Central memory CD4-positive, alpha-beta T cell (primary cell): ENCODE measurements at places on chromosomes 4 and X.
A peak's percentile ranks its signal among the peaks of the same experiment; 100 is the strongest.

DNA sequence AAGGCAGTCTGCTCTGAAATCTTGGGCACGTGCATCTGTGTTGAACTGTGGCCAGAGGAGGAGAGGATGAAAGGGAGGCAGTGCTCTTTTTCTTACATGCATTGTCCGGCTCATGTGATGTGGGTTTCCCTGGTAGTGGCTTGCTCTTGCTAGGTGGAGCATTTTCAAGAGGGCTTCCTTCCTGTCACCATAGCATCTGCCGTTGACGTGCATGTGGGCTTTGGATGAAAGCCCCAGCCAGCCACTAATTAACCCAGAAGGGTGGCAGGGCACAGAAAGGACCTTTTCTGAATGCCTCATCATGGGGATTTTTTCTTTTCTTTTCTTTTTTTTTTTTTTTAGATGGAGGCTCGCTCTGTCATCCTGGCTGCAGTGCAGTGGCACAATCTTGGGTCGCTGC is 121.3 kb downstream of the GPR143 start:
- peak; percentile 58 for DNase-seq

DNA sequence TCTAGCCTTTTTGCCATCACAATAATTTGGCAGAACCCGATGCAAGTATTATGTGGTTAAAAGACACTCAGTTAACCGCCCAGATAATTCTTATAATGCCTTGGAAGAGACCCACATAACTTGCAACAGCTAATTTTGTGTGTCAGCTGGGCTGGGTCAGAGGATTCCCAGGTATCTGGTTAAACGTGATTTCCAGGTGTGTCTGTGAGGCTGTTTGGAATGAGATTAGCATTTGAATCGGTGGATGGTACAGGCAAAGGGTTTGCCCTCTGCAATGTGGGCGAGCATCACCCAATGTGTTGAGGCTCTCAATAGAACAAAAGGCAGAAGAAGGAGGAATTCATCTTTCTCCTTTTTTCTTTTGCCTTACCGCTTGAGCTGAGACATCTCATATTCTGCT is 314.2 kb upstream of the PUDP start:
- DNase-seq, result no peak

GRCh38 chrX:72715546-72715945 is 1.4 kb upstream of the PHKA1 start:
- DNase-seq, result no peak

DNA sequence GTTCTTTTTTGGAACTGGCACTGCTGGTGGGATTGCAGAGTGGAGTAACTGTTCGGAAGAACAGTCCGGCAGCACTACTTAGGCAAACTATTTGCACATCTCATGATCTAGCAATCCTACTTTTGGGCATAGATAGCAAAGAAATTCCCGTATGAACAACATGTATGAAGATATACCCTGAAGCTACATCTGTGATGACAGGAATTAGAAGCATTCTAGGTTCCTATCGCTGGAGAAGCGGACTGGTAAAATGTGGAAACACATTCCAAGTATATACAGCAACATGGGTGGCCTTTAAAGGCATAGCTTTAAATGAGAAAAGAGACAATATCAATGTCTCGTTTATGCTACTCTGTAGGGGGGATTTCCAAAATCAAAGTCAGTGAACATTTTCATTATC is 3.1 kb downstream of the DCAF16 start:
- DNase-seq, result no peak

DNA sequence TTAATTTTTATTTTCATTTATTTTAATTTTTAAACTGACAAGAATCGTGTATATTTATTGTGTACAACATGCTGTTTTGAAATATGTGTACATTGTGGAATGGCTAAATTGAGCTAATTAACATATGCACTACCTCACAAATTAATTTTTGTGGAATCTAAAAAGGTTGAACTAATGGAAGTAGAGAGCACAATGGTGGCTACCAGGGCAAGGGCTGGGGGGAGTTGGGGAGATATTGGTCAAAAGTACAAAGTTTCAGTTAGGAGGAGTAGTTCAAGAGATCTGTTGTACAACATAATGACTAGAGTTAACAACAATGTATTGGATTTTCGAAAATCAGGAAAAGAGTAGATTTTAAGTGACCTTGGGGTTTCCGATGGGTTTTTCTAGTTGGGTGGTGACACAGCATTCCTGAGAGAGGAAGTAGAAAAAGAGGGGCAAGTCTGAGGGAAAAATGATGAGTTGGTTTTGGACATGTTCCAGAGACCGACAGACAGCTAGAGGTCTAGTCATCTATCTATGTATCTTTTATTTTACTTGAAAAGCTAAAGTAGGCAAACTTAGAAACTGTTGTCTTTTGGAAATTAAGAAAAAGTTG is 23.2 kb downstream of the APOO start:
- DNase-seq, result no peak
